Stimulated activated naive CD4-positive, alpha-beta T cell (primary cell): ENCODE measurements at places on chromosomes 12 and 14.

DNA sequence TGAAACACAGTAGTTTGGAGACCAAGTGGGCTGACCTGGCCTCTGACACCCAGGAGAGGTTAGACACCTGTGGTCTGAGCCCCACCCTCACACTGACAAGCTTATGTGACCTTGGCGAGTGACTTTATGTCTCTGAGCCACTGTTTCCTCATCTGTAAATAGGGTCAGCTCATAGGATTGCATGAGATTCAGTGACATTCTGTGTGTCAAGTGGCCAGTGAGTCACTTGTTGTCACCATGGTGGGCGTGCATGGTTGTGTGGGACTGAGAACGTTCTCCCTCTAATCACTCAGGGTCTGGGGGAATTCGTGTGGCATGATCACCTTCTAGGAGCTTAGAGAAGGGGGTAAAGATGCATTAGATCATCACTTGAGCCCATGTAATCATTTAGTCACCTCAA lies 146.4 kb downstream of the PHETA1 start:
- no peak for DNase-seq

GRCh38 chr12:57488402-57489156 lies 711 bp downstream of the MARS1 start:
- no peak for DNase-seq

DNA sequence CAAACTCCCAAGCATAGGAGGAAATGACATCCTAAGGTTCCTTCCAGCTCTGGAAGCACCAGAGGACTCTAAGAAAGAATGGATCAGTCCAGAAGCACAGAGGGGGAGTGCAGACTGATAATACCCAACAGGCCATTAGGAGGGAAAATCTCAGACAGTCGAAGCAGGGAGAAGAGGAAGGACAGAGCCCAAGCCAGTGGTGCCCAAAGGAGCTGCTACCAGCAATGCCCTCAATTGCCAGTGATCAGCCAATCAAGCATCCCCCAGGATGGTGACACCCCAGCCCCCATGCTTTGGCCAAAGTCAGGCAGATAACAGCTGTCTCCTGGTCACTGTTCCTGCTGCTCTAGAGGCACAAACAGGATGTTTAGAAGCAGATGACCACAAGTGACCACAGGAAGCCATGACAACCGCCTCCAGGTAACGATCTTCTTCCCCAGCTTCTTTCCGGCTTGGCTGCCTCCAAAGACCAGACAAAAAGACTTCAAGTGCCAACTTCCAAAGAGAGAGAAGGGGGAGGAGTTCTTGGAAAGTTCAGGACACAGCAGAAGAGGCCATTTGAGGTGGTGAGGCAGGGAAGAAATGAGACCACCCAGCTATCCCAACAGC lies 16.2 kb downstream of the PXN start:
- DNase-seq = no peak

- no peak for DNase-seq
These were observed 8.3 kb downstream of the SLC4A8 start for GRCh38 chr12:51432921-51433320.

DNA sequence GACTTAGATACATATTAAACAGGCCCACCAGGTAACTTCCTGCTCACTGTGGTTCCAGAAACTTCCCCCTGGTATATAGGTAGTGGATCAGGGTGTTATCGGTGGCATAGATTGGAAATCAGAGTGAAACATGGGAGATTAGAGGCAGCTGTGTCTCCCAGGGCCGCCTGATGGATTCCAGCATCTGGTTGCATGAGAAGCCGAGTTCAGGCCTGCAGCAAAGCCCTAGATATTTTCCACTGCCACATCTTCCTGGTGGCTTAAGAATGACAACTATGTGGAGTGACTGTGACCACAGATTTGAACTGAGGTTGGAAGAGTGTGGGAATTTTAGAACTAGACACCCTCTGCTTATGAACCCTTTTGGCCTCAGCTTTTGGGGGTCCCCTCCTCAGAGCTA lies 184.8 kb upstream of the NTF3 start:
- no peak for DNase-seq

- no peak for DNase-seq
These were observed 519.6 kb downstream of the GLT1D1 start for GRCh38 chr12:129372876-129373275.

DNA sequence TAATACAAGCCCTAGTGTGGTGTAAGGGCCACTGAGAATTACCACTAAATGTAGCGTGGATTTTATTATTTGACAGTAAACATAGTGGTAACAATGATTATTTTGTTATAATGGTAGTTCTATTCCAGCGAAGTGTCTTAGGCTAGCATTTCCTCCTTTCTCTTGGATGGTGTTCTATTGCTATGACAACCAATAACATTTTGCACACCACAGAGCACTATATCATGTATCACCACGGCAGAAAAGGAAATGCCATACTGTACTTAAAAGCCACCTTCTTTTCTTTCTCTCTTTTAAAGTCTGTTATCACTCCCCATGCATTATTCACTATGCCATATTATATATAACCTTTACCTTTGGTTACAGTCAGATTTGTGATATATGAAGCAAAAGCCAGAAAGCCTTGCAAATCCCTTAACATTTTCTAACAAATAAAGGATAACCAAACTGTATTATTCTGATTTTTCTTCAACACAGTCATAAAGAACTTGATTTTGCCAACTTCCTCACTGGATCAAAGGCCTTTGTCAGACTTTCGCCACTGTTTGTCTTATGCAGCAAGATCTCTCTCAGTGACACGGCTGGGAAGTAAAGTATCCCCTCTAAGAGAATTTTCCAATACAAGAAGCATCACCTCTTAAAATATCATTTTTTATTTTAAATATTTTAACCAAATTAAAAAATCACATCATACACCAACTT lies 195.8 kb downstream of the FOXN3 start:
- DNase-seq = peak; percentile 63

DNA sequence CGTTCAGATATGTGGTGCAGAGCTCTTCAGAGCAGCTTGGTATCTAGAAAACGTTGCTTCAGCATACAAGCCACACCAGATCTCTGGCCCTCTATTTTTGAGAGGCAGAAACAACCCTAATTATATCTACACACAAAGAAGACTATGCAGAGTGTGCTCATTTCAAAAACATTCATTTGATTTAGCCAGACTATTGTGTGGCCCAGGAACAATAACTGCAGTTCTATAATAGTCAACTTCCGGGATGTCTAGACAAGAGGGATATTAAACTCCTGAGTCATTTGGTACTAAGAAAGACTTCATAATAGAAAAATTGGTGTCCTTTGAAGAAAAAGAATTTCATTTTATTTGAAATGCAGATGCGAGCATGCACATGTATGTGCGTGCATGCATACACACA lies 153.8 kb downstream of the PELI2 start:
- no peak for DNase-seq

DNA sequence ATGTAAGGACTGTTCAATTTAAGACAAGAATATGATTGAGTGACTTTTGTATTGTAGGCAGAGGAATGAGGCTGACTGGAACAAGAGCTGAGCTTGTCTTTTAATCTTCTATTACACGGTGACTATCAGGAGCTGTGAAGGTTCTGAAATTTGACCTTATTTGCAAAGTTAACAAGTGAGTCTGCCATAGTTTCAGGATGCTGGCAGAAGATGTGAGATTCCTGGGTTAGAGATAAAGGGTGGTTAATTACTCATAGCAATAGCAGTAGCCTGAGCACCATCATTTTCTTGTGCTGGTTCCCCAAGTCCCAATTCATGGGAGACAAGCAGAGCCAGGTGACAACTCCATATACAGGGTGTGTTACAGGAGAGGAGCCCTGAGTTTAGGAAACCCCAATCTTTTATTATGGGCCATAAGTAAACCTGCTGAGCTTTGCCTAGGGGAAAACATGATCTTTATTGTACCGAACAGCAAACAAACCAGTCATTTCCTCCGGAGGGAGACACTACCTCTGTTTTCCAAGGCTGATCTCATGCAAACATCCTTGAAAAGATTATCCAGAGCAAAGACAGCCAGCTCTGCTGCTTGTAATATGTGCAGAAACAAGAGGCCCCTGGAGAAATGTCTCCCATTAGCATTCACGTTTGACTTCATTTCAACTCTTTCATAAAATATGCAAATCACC lies 51.7 kb upstream of the DDX11 start:
- DNase-seq = no peak

GRCh38 chr14:58108717-58109116 lies 43.3 kb downstream of the ARMH4 start:
- no peak for DNase-seq

DNA sequence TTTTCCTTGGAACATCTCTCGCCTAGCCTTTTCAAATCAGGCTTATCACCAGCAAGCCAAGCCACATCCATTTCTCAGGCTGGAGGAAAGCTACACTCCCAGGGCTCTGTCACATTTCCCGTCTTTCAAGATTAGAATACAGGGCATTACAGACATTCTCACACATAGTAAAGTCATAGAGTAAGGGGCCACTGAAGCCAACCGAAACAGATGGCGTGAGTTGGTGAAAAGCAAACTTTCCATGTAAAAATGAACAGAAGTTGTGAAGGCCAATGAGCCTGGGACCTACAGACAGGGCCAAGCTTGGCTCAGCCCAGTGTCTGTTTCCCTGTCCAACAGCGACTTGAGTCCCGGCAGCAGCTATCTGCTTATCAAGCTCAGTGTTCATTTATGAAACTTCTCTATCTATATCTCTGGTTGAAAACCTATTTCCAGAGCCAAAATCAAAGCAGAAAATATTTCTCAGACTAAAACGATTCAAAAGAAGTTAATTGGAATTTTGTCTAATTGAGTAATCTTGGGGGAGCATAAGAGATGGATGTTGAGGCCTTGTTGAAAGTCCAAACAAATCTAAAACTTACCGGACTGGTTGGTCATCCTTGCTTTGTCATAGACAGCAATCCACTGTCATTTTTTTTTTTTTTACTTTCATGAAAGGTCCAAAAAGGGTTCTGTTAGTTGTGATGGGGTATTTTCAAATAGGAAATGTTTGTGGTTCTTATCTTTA lies 105.6 kb downstream of the DAAM1 start:
- no peak for DNase-seq

DNA sequence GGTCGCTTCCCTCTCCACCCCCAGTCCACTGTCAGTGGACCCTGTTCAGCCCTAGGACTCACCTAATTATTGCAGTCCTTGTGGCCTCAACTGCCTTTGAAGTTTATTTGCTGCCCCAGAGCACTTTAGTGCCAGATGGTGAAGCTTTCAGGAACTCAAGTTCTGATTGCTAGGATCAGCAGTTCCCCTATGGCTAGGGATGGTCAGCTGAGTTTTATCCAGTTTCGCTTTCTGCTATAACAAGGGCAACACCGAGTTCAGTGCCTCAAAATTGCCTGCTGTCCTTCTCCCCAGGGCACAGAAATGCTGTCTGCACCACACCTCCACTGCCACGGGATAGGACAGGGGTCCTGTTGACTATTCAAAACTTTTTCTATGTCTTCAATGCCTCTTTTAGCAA lies 295.0 kb downstream of the GPHN start:
- no peak for DNase-seq

DNA sequence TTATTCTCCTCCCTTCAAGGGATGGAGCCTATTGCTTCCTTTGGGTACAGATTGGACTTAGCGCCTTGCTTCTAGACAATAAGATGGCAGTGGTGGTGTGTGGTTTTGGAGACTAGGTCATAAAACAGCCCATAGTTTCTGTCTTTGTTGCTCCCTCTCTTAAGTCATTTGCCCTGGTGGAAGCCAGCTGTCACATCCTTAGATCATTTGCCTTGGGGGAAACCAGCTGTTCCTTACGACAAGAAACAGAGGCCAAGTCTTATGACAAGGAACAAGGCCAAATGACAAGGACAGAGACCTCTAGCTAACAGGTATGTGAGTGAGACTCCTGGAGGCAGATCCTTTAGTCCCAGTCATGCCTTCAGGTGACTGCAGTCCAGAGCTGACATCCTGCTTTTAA lies 9.2 kb upstream of the PALS1 start:
- DNase-seq = no peak

DNA sequence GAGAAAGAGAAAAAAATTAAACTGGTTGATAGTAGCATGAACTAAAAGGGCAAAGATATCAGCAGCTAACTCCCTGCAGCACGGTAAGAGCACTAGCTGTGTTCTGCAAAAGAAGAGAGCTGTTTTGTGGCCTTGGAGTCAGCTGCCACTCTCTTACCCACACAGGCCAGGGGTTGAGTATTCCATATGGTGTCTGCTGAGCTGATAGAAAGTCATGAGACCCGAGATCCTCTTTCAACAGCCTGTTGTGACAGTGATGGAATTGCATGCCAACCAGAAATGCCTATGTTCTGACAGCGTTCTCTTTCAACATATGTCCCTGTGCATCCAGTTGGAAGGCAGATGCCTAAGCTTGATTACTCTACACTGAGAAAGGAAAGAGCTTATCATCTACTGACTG lies 39.9 kb downstream of the TMTC1 start:
- no peak for DNase-seq

DNA sequence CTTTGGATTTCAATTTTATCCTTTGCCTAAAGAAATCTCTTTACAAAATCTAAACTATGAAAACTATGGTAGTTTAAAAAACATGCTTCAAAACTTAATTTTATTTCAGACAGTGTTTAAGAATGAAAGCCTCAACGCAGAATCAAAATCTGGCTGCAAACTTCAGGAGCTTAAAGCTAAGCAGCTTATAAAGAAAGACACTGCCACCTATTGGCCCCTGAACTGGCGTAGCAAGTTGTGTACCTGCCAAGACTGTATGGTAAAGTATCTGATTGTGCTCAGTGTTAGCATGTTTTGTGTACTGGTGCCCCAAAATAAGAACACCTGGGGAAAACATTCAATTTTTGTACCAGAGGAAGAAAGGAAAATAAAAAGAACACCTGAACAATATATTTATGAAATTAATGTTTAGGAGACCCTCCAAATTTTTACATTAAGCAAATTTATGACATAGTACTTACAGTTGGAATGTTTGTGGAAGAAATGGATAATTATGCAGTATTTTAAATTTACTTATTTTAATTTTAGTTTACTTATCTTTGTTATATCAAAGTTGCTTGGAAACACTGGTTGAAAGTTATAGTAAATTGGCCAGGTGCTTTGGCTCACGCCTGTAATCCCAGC lies 12.2 kb downstream of the UBR7 start:
- DNase-seq = peak; percentile 33

DNA sequence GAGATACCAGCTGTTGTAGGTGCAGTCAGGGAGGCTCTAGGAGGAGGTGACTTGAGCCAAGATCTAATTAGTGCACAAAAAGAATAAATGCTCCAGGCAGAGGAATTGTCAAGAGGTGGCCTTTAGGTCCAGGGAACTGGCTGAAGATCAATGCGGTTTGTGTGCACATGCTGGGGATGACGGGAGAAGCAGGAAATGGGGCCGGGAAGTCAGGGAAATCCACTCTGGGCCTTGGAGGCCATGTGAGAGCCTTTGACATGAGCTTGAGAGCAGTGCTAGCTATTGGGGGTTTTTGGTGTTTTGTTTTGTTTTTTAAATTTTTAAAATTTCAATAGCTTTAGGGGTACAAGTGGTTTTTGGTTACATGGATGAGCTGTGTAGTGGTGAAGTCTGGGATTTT lies 67.4 kb downstream of the MVK start:
- DNase-seq = no peak

DNA sequence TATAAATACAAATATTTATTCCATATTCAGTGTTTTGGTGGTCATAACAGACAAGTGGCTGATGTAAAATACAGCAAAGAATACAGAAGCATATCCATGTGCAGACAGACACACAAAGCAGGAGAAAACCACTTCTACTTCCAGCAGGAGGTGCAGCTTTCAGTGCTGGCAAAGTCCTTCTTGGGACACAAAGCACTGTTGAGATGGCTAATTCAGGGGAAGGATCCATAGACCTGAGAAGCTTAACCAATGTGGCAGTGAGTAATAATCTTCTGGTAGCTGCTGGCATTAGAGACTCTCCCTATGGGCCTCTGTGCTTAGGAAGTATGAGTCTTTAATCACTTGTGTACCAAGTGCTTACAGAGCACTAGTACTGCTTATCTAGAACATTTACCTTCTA lies 26.8 kb downstream of the AMN1 start:
- no peak for DNase-seq
